Pancreas (tissue), 10 donors: ENCODE measurements at places on chromosomes 5 and 9.

- no peaks in the 10 kb centered on the region for H3K4me1 ChIP-seq
- no peaks in the 10 kb centered on the region for H3K36me3 ChIP-seq
- H3K27ac ChIP-seq: no peak overlapping the region
- no peak for DNase-seq
Observed at GRCh38 chr9:91927922-91928510, 22.0 kb downstream of the ROR2 start.

DNA sequence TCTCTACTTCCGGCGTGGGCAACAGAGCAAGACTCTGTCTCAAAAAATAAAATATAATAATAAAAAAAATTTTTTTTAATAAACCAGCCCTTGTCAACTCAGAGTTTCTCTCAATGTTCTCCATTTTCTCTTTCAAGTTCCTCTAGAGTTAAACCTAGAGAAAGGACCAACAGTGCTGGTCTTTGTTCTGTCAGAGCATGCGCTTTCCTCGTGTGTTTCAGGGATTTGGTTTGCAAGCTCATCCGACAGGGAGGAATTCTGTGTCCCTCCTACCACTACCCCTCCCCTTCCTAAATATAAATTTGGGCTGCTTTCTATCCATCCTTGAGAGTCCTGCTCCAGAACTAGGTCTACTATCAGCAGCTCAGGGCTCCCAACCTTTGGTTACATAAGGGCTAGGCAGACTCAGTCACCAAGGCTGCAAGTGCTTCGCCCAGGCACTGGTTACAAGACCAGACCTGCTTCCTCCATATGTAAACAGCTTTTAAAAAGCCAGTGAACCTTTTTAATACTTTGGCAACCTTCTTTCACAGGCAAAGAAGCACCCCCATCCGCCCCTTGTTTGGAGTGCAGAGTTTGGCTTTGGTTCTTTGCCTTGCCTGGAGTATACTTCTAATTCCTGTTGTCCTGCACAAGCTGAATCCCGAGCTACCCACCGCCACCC is 13.5 kb downstream of the SETX start:
- H3K27ac ChIP-seq: no peak overlapping the region
- peaks cover 72% of the 10 kb centered on the region for H3K36me3 ChIP-seq
- no peaks in the 10 kb centered on the region for H3K4me1 ChIP-seq
- DNase-seq: no peak
- H3K4me3 ChIP-seq: no peak overlapping the region
- no peaks in the 10 kb centered on the region for H3K27me3 ChIP-seq

DNA sequence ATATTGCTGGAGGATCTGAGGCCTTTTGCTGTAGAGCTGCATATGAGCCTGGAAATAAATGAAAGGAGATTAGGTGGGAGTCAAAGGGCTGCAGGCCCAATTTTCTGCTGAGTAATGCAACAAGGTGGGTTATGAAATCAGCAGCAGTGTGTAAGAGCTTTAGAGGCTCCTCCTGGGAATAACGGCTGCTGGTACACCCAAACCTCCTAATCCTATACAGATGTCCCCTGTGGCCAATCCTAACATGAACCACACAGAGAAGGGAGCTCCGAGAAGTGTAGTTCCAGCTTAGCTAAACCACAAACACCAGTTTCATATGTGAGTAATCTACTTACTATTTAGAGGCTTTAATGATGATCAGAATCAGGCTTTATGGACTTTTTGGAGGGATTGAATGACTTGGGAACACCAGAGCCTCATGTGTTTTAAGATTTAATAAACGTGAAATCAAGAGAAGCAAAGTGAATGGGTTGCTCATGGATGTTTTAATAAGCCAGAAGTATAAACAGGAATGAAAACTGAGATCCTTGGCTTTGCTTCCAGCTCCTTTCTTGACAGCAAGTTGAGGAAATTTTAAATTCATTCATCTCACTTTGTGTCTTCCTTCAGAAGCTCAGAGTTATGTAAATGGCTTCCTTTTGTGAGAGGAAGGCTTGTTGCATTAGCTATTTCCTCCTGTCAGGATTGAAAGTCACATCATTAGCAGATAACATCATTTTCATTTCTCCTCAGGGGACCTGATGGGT is 437.5 kb downstream of the TMEM232 start:
- H3K36me3 ChIP-seq: no peaks in the 10 kb centered on the region
- no peaks in the 10 kb centered on the region for H3K27me3 ChIP-seq
- H3K4me1 ChIP-seq: no peaks in the 10 kb centered on the region
- no peak overlapping the region for H3K4me3 ChIP-seq
- no peak overlapping the region for H3K27ac ChIP-seq

DNA sequence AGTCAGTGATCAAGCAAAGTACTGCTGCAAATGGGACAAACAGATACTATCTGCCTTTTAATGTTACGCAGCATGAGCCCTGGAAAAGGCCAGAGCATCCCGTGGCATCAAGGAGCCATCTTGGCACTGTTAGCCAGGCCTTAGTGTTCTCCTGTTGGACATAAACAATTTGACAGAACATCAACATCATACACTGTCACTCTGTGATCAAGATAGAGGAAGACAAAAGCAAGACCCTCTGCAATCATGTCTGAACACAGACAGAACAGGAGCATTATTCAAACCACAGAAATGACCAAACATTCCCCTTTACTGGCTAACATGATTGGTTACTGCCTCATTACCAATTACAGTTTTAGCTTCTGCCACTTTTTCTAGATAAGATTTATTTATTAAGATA is 21.2 kb upstream of the ROPN1L start:
- no peak overlapping the region for H3K27ac ChIP-seq
- no peaks in the 10 kb centered on the region for H3K27me3 ChIP-seq
- no peak for DNase-seq
- H3K4me1 ChIP-seq: peaks cover 5% of the 10 kb centered on the region
- peaks cover 14% of the 10 kb centered on the region for H3K36me3 ChIP-seq

DNA sequence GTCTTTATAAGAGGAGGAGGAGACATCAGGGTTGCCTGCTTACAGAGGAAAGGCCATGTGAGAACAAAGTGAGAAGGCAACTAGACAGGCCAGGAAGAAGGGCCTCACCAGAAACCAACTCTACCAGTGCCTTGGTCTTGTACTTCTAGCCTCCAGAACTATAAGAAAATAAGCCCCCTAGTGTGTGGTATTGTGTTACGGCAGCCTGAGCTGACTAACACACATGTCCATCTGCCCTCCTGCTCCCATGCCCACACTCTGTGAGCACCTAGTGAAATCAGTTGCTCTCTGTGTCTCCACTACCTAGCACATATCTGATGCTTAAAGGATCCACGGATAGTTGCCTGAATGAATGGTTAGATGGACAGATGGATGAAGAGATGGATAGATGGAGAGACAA is 6.9 kb downstream of the AK3 start:
- no peak overlapping the region for H3K4me3 ChIP-seq
- no peak for DNase-seq
- no peaks in the 10 kb centered on the region for H3K27me3 ChIP-seq

DNA sequence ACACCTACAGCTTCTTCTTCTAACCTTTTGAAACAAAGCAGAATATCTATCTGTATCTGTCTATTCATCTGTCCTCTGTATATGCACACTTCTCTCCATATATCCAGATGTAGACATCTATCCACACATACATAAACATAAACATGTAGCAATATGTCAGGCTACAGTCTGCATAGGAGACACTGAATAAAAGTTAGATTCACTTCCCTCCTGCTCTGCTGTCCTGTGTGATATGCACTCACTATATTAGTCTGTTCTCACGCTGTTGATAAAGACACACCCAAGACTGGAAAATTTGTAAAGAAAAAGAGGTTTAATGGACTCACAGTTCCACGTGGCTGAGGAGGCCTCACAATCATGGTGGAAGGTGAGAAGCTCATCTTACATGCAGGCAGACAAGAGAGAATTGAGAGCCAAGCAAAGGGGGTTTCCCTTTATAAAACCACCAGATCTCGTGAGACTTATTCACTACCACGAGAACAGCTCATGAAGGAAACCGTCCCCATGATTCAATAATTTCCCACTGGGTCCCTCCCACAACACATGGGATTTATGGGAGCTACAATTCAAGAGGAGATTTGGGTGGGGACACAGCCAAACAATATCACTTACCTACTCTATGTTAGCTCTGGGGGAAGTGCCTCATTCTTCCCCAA is 24.1 kb downstream of the RANBP3L start:
- DNase-seq: no peak
- no peaks in the 10 kb centered on the region for H3K4me1 ChIP-seq
- H3K4me3 ChIP-seq: no peak overlapping the region
- no peaks in the 10 kb centered on the region for H3K27me3 ChIP-seq
- H3K36me3 ChIP-seq: no peaks in the 10 kb centered on the region
